Esophagus muscularis mucosa (tissue), 4 donors: ENCODE measurements at places on chromosomes 11 and 22. TPM values are rescaled to one million over a fixed set of nuclear protein-coding genes. Genes with fewer than 3 reads are reported as not detected.

MOV10L1 gene
- 0.23 TPM for total RNA-seq

MPPED2 gene
- 2.2 TPM for total RNA-seq

C1QTNF6 gene
- 1.3 TPM for total RNA-seq

HORMAD2 gene
- not detected for total RNA-seq

SYT12 gene
- total RNA-seq: not detected

OR2AT4 gene
- total RNA-seq: not detected

DNA sequence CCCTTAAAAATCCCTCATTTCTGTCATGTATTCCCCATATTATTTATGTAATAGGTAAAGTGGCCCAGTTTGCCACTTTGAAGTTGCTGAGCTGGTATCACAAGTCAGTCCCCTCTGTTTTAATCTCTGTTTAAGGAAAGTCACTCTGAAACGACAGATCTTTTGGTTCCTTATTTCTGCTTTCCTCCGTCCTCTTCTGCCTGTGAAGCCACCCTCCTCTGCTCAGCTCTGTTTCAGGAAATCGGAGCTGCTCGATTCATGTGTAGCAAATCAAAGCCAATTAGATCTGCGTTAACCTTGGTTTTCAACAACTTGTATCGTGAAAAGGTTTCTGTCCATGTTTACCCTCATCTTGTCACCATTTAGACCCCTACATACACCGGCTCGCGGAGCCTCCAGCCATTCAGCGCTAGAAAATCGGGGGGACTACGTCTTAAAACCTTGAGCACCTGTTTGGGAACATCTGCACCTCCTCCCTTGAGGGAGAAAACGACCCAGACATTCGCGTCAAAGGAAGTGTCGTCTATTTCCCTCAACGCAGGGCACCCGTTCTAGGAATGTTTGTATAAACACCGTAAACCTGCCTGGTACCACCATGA, 576 bp upstream of the SC5D start:
- H3K36me3 ChIP-seq: no peaks in the 10 kb centered on the region
- peak overlapping the region; percentile 98 for H3K27ac ChIP-seq
- DNase-seq: no peak
- H3K4me3 ChIP-seq: peak overlapping the region; percentile 74
- no peaks in the 10 kb centered on the region for H3K27me3 ChIP-seq

- H3K27ac ChIP-seq: no peak overlapping the region
- H3K4me1 ChIP-seq: no peaks in the 10 kb centered on the region
- H3K4me3 ChIP-seq: no peak overlapping the region
- H3K36me3 ChIP-seq: no peaks in the 10 kb centered on the region
- no peak for DNase-seq
Observed at GRCh38 chr11:91664521-91664920, 560.1 kb upstream of the FAT3 start.

DNA sequence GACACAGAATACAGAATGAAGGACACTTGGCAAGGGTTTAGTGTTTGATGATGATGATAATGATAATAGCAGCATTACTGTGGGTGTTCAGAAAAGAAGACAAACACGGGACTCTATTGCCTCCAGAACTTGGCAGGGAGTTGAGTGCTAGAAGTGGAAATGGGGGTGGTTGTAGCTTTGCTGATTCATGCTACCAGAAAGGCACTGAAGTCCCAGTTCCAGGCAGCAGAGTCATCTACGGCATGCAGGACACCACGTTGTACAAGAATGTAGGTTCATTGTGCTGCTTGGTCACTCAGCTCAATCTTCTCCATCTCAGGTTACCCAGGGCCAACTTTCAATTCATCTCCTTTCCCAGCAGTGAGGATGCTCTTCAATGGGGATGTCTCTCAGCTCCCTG, 115.7 kb downstream of the NTM start:
- no peaks in the 10 kb centered on the region for H3K27me3 ChIP-seq
- no peak overlapping the region for H3K27ac ChIP-seq
- no peaks in the 10 kb centered on the region for H3K36me3 ChIP-seq
- H3K4me3 ChIP-seq: no peak overlapping the region
- DNase-seq: no peak

DNA sequence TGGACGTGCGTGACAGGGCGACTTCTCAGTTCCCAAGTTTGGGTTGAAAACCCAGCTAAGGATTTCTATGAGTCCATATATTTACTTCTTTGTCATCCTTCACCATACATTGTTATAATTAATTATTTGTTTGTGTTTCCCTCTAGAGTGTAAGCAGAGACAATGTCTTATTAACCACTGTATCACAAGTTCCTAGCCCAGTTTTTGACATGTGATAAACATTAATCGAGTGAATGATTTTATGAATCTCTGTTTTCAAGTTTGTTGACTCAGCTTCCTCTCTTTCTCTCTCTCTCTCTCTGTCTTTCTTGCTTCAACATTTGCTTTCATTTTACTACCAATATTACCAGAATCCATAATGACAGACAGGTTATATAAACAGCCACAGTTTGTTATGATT, 1259.6 kb upstream of the TENM4 start:
- H3K27me3 ChIP-seq: no peaks in the 10 kb centered on the region
- no peak overlapping the region for H3K27ac ChIP-seq
- H3K36me3 ChIP-seq: no peaks in the 10 kb centered on the region
- H3K4me3 ChIP-seq: no peak overlapping the region
- no peaks in the 10 kb centered on the region for H3K4me1 ChIP-seq

- H3K36me3 ChIP-seq: no peaks in the 10 kb centered on the region
- H3K4me1 ChIP-seq: no peaks in the 10 kb centered on the region
- DNase-seq: no peak
- no peak overlapping the region for H3K4me3 ChIP-seq
- H3K27ac ChIP-seq: no peak overlapping the region
Observed at GRCh38 chr22:36595154-36595553, 66.2 kb upstream of the EIF3D start.

- peaks cover 14% of the 10 kb centered on the region for H3K4me1 ChIP-seq
- no peak for DNase-seq
- no peak overlapping the region for H3K27ac ChIP-seq
- no peak overlapping the region for H3K4me3 ChIP-seq
- no peaks in the 10 kb centered on the region for H3K36me3 ChIP-seq
Observed at GRCh38 chr11:1770528-1770927, 6.8 kb upstream of the CTSD start.

DNA sequence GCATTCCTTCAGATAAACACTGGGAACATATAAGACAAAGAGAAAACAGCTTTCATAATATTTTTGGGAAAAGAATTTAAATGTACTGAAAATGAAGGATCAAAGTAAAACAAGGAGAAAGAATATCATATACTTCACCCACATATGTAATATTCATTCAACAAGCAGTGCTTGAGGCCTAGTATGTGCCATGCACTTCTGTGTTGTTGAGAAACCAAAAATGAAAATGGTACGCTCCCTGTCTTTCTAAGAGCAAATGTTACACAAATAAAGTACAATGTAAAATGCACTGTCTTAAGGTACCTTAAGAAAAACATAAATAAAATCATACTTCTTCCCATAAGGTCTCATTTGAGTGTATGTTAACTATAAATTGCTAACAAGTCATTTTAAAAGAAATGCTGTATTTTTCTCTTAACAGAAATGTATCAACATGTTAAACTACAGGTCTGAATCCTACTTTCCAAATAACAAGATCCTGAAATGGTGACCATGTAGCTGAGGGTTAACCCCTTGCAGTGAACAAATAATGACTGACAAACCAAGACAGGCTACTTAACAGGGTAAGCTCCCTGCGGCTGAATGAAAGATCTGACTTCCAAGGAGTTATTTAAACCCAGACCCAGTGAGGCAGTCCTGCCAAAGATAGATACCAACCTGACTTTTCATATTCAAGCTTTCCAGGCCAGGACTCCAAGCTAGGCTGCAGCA, 377.6 kb downstream of the DCDC1 start:
- H3K36me3 ChIP-seq: no peaks in the 10 kb centered on the region
- H3K4me3 ChIP-seq: no peak overlapping the region
- H3K27ac ChIP-seq: no peak overlapping the region
- DNase-seq: no peak
- no peaks in the 10 kb centered on the region for H3K27me3 ChIP-seq

DNA sequence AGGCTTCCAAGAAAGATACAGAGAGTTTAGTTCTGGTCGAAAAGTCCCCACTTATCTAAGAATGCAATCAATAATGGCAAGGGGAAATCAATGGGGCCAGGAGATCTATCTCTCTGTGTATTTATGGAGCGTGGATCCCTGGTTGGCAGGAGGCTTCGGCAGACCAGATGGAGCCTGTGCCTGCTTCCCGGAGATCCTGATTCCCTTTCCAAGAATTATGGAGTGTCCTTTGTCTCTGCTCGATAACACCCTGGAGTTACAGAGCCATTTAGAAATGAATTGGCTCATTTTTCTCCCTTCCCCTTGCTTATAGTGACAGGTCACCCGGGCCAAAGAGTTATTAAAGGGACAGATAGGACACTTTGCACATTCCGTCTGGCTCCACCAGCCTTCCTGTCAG, 92.4 kb downstream of the ISX start:
- no peaks in the 10 kb centered on the region for H3K4me1 ChIP-seq
- no peak for DNase-seq
- peaks cover 70% of the 10 kb centered on the region for H3K27me3 ChIP-seq
- no peaks in the 10 kb centered on the region for H3K36me3 ChIP-seq

DNA sequence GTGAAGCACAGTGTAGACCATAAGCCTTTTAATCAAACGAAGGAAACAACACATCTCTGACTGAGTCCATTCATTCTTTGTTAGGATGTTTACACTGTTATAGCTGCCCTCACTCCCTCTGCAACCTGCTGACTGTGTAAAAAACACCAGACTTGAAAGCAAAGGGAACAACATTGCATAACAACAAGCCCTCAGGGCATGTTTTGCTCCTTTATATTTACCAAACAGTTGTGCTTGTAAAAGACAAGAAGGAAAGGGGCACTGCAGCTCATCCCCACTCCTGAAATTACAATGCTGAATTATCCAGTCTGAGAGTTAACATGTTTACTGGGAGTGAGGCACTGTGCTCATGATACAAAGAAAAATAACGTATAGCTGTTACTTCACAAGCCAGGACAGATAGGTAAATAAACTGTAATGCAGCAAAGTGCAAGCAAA, 46.4 kb downstream of the RAB30 start:
- H3K36me3 ChIP-seq: no peaks in the 10 kb centered on the region
- no peaks in the 10 kb centered on the region for H3K27me3 ChIP-seq
- no peak overlapping the region for H3K27ac ChIP-seq
- H3K4me3 ChIP-seq: no peak overlapping the region
- H3K4me1 ChIP-seq: peaks cover 35% of the 10 kb centered on the region

- H3K27me3 ChIP-seq: no peaks in the 10 kb centered on the region
- DNase-seq: no peak
- H3K4me1 ChIP-seq: peaks cover 11% of the 10 kb centered on the region
- H3K4me3 ChIP-seq: no peak overlapping the region
- H3K27ac ChIP-seq: no peak overlapping the region
Observed at GRCh38 chr22:23833017-23833751, 5.6 kb downstream of the DERL3 start.

- H3K4me3 ChIP-seq: no peak overlapping the region
- H3K27me3 ChIP-seq: no peaks in the 10 kb centered on the region
- peaks cover 8% of the 10 kb centered on the region for H3K4me1 ChIP-seq
- peaks cover 91% of the 10 kb centered on the region for H3K36me3 ChIP-seq
Observed at GRCh38 chr11:95835351-95835750, 45.1 kb downstream of the CEP57 start.

GRCh38 chr22:46792061-46792796, 29.8 kb downstream of the TBC1D22A start:
- H3K4me1 ChIP-seq: peaks cover 23% of the 10 kb centered on the region
- H3K27me3 ChIP-seq: no peaks in the 10 kb centered on the region
- peaks cover 45% of the 10 kb centered on the region for H3K36me3 ChIP-seq

- H3K36me3 ChIP-seq: no peaks in the 10 kb centered on the region
- H3K27ac ChIP-seq: no peak overlapping the region
- DNase-seq: no peak
- no peak overlapping the region for H3K4me3 ChIP-seq
Observed at GRCh38 chr11:79309407-79309806, 131.4 kb downstream of the TENM4 start.

DNA sequence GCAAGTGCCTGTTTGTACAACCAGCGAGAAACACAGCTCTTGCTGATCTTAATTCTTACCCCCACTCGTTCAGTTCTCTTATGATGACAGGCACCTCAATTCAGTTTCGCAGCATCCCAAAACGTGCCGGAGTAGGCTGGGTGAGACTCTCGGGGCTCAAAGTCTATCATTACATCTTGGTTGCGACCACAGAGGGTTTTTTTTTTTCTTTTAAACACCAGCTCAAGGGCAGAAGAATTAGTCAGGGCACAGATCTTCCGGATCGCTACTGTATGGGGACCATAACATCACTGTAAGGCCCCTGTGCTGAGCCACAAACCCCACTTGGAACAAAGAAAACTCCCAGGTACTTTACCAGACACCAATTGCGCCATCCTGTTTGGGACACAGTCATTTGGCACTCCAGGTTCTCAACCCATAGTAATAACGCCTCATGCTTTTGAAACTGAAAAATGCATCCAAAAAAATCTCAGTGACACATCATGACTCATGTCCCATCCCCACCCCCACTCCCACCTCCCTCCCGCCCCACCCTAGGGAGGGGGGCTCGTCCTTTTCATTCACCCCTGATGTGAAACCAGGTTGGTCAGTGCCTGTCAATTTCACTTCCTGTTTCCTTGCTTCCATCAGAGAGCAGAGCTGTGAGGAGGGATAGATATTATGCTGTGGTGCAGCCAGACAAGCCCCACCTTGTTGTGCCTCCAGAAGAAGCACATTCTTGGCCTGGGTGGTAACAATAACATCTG, 41.0 kb upstream of the CD5 start:
- DNase-seq: no peak
- no peaks in the 10 kb centered on the region for H3K36me3 ChIP-seq
- no peak overlapping the region for H3K4me3 ChIP-seq
- no peaks in the 10 kb centered on the region for H3K27me3 ChIP-seq

DNA sequence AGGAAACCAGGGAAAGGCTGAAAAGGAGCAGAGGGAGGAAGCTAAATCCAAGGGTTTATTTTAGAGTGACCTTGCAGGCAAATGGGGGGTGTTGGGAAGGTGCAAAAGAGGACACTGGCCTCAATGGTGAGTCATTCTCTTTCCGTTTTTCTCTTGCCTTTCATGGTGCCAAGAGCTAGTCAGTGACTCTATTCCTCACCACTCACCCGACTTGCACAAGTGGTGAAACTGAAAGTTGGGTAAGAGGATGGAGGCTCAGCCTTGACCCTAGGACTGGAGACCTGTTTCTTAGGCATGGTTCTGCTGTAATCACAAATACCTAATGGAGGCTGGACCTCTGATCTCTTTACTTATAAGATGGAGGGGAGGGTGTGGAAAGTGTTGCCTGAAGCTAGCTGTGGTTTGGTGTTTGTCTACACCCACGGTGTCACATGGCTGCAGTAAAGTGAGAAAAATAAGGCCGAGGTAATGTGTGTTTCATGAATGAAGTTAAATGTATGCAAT, 67.3 kb upstream of the CREB3L1 start:
- H3K36me3 ChIP-seq: no peaks in the 10 kb centered on the region
- no peak overlapping the region for H3K4me3 ChIP-seq
- no peak for DNase-seq
- H3K27ac ChIP-seq: no peak overlapping the region
- no peaks in the 10 kb centered on the region for H3K4me1 ChIP-seq
